ENCODE measurements at places on chromosomes 2 and 18. TPM values are rescaled to one million over a fixed set of nuclear protein-coding genes. Genes with fewer than 3 reads are reported as not detected.

The L3MBTL4 gene
- total RNA-seq: not detected

The ATP6V1B1 gene
- total RNA-seq: not detected

The ATG4B gene
- total RNA-seq: 85.5 TPM

The CROCC2 gene
- under 0.01 TPM for total RNA-seq

The DNAJC27 gene
- total RNA-seq: 1.3 TPM

The SLC14A1 gene
- 2.0 TPM for total RNA-seq

The LINC00305 gene
- total RNA-seq: not detected

The COL6A3 gene
- 1,362 TPM for total RNA-seq

The OTOS gene
- total RNA-seq: not detected

The IL1RL2 gene
- total RNA-seq: 2.9 TPM

The SERPINB12 gene
- total RNA-seq: not detected

The MGAT4A gene
- under 0.01 TPM for total RNA-seq

The FAM237A gene
- total RNA-seq: not detected

The SLC4A5 gene
- 0.38 TPM for total RNA-seq

The TUBA3E gene
- total RNA-seq: not detected

The REG1A gene
- not detected for total RNA-seq

The EPB41L3 gene
- total RNA-seq: 19.2 TPM

All from GM23248 (cell line).